Pancreas (tissue), 10 donors: ENCODE measurements at places on chromosomes 16 and 17. TPM values are rescaled to one million over a fixed set of nuclear protein-coding genes. Genes with fewer than 3 reads are reported as not detected.

Gene ZSCAN32
- total RNA-seq = 6.7 TPM

Gene NLRP1
- 10.1 TPM for total RNA-seq

Gene CTRB2
- total RNA-seq = 40,336 TPM

Gene AXIN2
- total RNA-seq = 3.5 TPM

DNA sequence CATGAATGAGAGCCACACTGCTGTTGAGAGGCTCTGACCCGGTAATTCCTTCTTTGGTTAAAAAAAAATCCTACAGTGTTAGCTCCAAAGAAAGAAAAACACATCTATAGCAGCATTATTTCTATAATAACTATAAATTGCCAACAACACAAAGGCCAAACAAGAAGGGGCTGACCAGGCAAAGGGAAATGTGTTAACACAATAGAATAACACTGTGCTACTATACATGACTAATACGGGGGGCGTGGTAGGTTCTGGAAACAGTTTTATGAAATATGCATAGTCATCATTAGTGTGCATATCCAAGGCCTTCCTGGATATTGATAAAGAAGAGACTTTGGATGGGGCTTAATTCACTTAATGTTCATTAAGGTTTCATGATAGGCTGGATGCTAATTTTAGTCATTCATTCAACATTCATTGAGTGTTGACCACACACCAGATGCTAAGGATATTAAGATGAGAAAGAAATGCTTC is 50.0 kb upstream of the CCL1 start:
- no peak for DNase-seq

DNA sequence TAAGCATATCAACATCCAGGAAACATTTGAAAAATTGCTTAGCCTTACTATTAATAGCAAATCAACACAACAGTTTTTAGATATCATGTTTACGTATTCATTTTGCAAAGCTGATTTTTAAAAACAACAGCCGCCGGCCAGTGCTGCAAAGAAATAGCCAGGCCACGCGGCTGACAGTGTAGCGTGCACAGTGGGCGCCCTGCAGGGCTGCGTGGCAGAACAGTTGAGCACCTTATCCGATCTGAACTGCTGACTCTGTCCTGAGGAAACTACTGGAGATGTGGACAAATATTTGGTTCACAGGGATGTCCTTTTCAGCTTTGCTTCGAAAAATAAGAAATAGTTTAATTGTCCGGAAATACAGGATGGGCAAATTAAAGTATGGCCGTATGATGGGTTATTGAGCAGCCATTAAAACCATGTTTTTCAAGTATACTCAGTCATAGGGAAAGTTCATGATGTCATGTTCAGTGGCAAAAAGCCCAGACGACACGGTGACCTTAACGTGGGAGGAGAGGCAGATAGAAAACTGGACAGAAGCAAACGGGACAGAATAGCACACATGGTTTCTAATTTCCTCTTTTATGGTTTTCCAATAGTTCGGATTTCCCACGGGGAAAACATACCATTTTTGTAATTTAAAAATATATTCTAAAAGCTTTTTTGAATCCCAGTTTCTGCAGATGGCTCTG is 52.4 kb upstream of the ENDOV start:
- no peak for DNase-seq

DNA sequence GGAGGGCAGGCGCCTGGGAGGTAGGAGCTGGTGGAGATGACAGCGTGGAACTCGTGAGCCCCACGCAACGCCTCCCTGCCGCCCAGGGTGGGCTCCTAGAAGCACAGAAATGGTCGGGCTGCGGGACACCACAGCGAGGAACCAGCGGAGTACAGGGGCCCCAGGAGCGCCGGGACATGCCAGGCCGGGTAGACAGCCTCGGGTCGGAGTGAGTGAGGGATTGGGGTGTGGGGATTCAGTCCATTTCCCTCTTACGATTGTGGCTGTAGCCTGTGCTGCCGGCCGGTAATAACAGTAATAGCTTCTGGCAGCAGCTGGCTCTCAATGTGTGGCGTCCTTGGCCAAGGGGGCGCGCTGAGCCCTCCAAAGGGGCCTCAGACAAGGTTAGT is 12.2 kb upstream of the CES3 start:
- no peak for DNase-seq

- DNase-seq = no peak
These were observed 73.1 kb upstream of the CDC42EP4 start for GRCh38 chr17:73384926-73385325.

DNA sequence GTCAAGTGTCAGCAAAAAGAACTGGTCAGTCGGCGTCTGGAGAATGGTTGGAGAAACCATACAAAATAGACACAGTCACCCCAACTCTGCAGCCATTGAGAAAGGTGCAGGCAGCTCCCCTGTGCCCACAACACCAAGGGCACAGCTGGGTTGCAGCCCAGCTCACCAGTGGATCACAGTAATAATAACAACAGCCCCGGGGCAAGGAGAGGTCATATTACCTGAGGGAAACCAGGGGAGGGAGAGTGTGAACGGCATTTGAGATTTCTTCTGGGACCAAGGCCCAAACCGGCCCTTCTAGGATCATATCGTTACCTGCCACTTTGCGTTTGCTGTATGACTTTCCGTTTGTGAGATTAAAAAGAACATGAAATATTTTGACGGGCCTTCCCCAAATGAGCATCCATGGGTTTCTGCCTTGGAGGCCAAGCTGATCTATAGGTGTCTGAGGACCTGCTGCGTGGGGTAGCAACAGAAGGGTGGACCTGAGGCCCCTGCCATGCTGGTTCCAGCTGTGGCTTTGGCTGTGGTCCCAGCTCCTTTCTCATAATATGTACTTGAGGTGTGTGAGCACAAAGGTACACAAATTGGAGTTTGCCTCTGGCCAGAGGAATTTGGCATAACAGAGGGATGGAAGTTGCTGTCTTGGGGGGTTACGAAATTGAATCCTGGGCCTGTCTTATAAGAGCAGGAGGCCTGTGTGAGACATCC is 154.6 kb downstream of the CMIP start:
- DNase-seq = no peak
